ENCODE measurements at places on chromosomes 1 and 21. TPM values are rescaled to one million over a fixed set of nuclear protein-coding genes. Genes with fewer than 3 reads are reported as not detected.

CD1D gene
- total RNA-seq, result 1.0 TPM

DNA sequence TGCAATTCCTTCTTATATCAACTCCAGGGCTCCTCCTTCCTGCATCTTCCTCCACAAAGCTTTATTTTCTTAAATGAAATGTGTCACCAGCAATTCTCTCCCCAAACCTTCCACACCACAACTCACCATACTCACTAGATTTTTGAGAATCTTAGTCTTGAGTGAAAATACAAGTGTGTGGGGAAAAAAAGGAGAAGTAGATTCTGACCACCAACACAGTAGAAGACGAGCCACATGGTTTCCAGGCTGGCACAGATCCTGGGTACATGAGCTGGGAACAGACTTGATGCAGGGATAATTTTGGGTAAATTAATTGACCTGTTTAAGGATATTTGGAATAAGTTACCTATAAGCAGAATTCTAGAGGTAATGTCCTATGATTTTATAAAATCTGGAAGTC lies 72.8 kb upstream of the KCNJ15 start:
- no peak for DNase-seq
- H3K4me1 ChIP-seq, result no peaks in the 10 kb centered on the region
- no peaks in the 10 kb centered on the region for H3K36me3 ChIP-seq
- H3K27ac ChIP-seq, result no peak overlapping the region
- no peak overlapping the region for H3K4me3 ChIP-seq

DNA sequence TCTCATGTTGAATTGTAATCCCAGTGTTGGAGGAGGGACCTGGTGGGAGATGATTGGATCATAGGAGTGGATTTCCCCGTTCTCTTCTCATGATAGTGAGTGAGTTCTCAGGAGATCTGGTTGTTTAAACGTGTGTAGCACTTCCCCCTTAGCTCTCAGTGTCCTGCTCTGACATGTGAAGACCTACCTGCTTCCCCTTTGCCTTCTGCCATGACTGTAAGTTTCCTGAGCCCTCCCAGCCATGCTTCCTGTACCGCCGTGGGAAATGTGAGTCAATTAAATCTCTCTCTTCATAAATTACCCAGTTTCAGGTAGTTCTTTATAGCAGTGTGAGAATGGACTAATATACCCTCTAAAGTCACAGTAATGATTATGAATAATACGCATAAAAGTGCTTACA lies 248.4 kb upstream of the LRRC7 start:
- H3K4me1 ChIP-seq, result no peaks in the 10 kb centered on the region
- DNase-seq, result no peak
- no peaks in the 10 kb centered on the region for H3K27me3 ChIP-seq

SH3BGR gene
- 4.4 TPM for total RNA-seq

DNA sequence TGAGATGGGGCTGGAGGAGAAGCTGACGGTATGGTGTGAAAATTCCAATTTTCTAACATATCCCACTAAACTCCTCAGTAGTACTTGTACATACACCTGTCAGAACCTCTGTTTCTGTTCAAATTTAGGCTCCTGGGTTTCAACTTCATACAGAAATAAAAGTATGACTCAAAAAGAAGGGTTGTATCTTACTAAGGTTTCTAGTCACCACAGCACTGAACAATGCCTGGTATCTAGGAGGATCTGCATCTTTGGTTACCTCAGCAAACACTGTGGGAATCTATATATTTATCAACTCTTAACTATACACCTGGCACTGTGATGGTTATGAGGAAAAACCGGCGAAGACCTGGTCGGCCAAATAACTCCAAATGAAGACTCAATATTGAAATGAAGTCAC lies 13.8 kb downstream of the RBM34 start:
- no peaks in the 10 kb centered on the region for H3K4me1 ChIP-seq
- no peak overlapping the region for H3K27ac ChIP-seq
- no peaks in the 10 kb centered on the region for H3K27me3 ChIP-seq

GRCh38 chr1:22329148-22329515 lies 122.5 kb upstream of the ZBTB40 start:
- no peak for DNase-seq
- no peak overlapping the region for H3K4me3 ChIP-seq
- H3K27me3 ChIP-seq, result no peaks in the 10 kb centered on the region
- no peaks in the 10 kb centered on the region for H3K4me1 ChIP-seq
- no peak overlapping the region for H3K27ac ChIP-seq

DNA sequence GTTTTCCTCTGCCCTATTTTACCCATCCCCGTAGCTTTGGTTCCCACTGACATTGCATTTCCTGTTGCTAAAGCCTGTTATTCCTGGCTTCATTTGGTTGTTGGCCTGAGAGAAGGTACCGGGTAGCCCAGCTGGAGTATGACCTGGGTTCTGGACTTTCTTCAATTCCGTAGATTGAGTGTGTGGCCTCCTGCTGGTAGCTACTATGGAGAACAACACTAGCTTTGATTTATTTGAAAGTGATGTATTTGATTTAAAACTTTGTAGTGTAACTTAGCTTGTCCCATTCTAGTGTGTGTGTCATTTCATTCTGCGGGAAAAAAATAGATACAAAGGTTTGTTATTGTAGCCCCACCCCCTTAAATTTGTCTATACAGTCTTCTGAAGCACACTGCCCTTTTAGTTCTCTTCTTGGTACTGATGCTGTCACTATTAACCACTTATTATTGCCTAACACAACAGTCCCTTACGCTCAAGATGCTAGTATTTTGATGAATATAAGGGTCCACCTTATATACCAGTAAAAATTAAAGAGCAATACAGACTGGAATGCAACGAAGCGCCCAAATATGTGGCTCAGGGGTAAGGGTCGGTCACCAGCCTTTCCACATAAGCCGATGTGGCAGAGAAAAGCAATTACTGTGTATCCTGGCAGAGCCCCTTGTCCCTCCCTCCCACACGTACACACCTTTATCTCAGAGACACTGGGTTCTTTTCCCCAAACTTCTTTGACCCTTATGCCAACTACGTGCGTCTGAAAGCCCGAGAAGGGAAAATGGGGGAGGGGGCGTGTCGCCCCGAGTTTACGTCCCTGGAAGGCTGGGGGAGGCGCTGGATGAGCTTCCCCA lies 643 bp upstream of the MOV10 start:
- peak overlapping the region; percentile 69 for H3K4me3 ChIP-seq
- peaks cover 8% of the 10 kb centered on the region for H3K4me1 ChIP-seq
- H3K36me3 ChIP-seq, result no peaks in the 10 kb centered on the region
- peak; percentile 70 for DNase-seq
- peak overlapping the region; percentile 82 for H3K27ac ChIP-seq
- H3K27me3 ChIP-seq, result no peaks in the 10 kb centered on the region

DNA sequence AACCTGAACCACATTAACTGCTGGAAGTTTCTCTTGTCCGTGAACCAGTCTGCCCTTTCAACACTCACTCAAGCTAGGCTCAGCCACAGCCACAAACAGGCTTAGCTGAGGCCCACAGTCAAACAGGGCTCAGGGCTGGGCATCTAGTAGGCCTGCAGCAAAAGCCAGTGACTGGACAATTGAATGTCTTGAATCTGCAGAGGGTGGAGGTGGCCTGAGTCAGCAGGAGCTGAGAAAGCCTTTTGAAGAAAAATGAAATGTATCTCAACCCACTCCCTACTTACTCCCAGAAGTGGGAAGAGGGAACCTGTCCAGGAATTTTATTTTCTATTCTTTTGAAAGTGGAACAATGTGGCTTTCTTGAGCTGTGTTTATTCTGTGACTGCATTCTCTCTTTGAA lies 95.4 kb downstream of the PTPRU start:
- H3K4me1 ChIP-seq, result no peaks in the 10 kb centered on the region
- H3K36me3 ChIP-seq, result no peaks in the 10 kb centered on the region
- no peak overlapping the region for H3K27ac ChIP-seq
- H3K4me3 ChIP-seq, result no peak overlapping the region

CD5L gene
- not detected for total RNA-seq

DNA sequence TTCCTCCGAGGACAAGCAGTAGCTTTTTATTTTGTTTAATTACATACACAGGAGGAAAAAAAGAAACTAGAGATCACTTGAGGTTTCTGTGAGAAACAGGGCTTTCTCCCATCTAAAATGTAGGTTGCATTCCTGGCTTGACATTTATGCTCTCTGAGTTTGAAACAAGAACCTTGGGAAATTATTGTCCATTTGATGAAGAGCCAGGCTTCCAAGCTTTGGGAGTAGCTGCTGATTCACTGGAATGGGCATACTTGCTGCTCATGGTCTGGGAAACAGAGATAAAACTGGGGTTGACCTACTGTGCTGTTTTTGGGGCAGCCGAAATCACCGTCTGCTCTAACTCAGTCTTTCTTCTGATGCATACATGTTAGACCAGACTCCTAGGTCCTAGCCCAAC lies 165.4 kb downstream of the MIS18A start:
- H3K4me3 ChIP-seq, result no peak overlapping the region
- no peaks in the 10 kb centered on the region for H3K36me3 ChIP-seq

DNA sequence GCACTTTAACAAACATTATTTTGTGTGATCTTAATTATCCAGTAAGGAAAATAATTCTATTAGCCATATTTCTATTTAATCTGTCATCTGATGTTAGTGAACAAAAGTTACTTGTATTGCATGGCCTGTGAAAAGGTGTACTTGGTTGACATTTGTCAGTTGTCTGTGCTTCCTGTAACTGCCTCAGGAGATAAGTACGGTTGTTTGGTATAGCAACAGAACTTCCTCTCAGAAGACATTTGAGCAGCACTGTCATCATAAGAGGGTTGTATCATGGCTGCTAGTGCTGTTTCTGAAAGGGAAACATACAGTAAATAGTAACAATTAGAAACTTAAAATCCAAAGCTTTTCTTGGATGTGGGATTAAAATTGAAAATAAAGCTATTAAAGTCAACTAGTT lies 3.4 kb downstream of the BLZF1 start:
- H3K36me3 ChIP-seq, result peaks cover 15% of the 10 kb centered on the region
- H3K4me1 ChIP-seq, result peaks cover 3% of the 10 kb centered on the region
- DNase-seq, result no peak

Data from pancreas (tissue), 10 donors.